ENCODE measurements at places on chromosomes 5 and 9.
A peak's percentile ranks its signal among the peaks of the same experiment; 100 is the strongest.

DNA sequence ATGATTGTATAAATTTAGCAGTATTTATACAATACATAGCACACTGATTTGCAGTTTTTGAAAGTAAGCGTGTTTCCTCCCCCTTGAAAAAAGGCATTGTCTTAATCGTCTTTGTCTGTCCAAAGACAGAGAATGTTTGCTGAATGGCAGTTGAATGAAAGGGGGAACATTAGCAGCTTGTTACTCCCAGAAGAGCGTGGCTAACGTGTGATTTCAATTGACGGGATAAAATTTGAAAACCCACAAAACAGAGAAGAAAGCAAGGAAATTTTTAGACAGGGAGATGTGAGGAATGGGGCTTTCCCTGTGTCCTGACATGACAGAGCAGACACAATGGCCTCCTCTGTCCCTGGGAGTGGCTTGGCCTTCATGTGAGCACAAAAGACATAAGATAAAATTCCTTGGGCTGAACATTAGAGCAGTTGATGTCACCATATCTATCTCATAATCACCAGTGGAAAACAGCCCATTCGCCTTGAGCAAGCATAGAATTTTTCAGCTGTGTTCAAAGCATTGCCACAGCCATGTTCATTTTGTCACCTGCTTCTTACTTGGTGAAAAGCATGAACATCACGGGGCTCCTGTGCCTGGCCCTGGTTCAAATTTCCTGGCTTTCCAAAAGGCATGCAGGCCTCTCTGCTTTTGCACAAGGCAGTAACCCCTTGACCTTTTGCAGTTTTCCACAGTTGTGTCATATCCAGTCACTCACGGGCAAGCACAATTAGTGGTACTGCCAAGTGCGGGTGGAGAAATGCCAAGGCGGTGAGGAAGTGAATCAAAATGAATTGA lies 126.9 kb downstream of the TLE1 start:
- DNase-seq = no peak

GRCh38 chr9:33852216-33852826 lies 35.4 kb downstream of the UBE2R2 start:
- peak; percentile 37 for DNase-seq

DNA sequence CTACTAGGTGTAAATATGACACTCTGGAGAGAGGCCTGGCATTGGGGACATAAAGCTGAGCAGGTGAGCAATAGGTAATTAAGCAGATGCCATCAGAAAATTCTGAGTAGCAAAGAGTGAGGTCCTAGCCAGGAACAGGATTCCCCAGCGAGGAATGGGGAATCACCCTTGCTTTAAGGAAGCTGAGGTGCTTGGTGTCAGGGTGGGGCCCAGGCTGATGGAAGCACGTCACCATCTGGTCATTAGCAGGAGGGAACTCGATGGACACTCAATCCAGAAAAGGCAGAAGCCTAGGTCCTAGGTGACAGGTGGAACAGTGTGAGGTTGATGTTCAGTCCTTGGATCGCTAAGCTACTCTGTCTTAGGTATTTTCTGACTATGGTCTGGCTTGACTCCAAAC lies 562.7 kb upstream of the DAP start:
- no peak for DNase-seq

GRCh38 chr9:135404451-135405144 lies 75.0 kb upstream of the PPP1R26 start:
- DNase-seq = no peak

DNA sequence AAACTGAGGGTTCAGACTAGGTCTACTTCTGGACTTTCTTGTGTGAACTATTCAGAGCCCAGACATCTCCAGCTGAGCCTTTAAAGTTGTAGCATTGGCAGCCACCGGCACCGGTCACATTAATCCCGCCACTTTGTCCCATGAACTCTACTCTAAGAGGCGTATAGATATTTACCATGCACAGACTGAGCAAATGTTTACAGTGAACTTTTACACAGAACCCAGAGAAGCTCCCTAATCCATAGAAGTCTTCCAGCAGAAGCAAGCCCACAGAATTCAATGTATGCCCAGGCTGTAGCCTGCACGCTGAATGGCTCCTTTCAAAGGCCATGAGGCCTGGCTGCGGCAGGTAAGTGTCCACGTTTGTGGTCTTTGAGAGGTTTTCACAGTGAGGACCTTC lies 466.9 kb downstream of the ENC1 start:
- DNase-seq = no peak

DNA sequence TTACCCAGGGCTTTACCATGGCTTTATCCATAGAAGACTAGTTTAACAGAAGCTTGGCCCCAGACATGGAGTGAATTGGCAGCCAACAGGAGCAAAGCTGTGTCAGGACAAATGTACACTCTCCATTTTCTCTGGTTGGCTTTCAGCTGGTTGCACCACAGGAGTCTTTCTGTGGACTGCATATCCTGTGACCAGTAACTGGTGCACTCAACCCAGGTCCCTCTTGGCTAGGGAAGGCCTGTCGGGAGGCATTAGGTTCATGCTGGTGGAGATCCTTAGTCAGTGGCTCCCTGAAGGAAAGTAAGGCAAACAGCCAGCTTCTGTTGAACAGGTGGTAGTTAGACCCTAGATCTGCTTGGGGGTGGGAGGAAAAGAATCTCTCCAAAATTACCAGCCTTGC lies 146.9 kb upstream of the TLX3 start:
- no peak for DNase-seq

DNA sequence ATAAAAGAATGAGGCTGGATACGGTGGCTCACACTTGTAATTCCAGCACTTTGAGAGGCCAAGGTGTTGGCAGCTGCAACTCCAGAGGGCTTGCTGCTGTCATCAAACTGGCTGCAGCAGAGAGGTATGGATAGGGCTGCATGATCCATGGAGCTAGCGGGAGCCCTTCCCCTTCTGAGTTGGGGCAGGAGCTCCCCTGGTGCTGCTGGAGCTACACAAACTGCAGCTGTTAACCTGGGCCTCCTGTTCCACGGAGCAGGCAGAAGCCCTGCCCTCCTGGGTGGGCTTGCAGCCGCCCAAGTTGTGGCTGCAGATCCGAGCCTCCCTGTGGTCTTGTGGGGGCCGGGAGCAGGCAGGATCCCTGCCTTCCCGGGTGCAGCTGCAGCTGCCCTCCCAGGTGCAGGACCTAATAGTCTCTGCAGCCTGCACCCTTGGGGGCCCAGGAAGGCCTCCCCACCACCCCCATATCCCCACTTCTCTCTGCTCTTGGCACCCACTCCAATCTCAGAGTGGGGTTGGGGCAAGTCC lies 15.8 kb downstream of the CDC25C start:
- no peak for DNase-seq

- DNase-seq = no peak
Observed at GRCh38 chr9:93601063-93601462, 24.7 kb downstream of the PHF2 start.

DNA sequence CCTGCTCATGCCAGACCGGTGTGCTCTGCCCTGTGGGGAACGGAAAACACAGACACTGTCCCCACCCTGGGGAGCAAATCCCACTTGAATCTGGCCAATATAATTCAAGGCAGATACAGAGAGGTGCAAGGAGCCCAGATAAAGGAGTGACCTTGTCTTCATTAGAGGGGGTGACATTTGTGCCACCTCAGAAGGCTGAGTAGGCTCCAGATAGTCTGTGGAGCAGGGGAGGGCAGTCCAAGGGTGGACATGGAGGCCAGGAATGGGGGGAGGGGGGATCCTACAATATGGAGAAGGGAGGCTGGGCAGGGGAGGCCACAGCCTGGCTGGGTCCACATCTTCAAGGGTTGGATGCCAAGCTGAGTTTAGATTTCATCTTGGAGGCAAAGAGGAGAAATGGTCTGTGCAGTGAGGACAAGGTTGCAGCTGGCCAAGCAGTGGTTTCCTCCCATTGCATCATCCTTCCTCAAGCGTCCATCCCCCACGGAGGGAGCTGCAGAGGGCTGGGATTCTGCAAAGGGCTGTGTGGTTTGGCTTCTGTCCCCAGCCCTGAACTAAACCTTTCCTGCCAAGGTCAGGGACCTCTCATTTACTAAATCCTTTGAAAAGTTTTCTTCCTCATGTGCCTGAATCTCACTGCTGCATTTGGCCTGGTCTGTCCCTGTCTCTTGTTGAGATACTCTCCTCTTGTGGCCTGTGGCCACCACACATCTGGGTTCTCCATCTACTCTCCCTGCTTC lies 60.1 kb downstream of the GALNT12 start:
- no peak for DNase-seq

- DNase-seq = no peak
Observed at GRCh38 chr5:94505327-94506068, 112.9 kb downstream of the KIAA0825 start.

- no peak for DNase-seq
Observed at GRCh38 chr9:97556721-97557605, 55.5 kb downstream of the TMOD1 start.

- no peak for DNase-seq
Observed at GRCh38 chr5:40291338-40291737, 388.4 kb upstream of the PTGER4 start.

DNA sequence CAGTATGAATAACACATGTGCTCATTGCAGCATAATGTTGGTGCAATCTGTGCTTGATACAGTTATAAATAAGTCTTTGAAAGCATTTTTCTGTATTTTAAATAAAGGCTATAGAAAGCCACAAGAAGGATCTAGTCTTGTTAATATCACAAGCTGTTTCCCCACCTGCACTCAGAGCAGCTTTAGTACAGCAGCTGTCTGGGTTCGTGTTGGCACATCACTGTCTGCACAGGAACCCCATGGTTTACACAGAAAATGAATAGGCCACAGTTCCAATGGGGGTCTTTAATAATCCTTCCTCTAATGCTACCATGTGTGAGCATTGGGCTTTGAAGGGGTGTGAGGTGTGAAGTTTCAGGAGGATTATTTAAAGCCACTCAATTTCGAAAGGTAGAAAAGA lies 2269.7 kb downstream of the MAT2B start:
- no peak for DNase-seq

- no peak for DNase-seq
Observed at GRCh38 chr9:109417054-109417453, 81.1 kb downstream of the PTPN3 start.
